ENCODE measurements at places on chromosomes 6 and 20. TPM values are rescaled to one million over a fixed set of nuclear protein-coding genes. Genes with fewer than 3 reads are reported as not detected.

DNA sequence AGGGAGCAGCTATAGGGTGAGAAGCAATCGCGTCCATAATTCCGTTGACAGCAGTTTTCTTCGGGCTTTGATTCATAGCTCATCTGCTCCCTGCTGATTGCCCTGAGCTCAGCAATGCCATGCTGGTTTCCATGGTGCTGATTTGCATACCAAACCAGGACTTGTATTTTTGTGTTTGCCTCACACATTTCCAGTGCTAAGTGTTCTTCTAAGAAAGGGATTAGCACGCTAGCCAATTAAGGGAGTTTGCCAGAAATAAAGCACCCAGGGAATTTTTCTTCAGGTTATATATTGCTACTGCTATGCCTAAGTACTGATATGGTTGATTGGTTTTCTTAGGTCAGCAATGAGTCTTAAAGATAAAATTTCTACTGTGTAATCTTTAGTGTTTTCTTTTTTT, 177.6 kb downstream of the PLCB1 start:
- no peak for DNase-seq

GRCh38 chr20:63627751-63628245, 897 bp upstream of the GMEB2 start:
- DNase-seq: no peak

GRCh38 chr20:21920211-21920610, 214.7 kb downstream of the PAX1 start:
- DNase-seq: no peak

DNA sequence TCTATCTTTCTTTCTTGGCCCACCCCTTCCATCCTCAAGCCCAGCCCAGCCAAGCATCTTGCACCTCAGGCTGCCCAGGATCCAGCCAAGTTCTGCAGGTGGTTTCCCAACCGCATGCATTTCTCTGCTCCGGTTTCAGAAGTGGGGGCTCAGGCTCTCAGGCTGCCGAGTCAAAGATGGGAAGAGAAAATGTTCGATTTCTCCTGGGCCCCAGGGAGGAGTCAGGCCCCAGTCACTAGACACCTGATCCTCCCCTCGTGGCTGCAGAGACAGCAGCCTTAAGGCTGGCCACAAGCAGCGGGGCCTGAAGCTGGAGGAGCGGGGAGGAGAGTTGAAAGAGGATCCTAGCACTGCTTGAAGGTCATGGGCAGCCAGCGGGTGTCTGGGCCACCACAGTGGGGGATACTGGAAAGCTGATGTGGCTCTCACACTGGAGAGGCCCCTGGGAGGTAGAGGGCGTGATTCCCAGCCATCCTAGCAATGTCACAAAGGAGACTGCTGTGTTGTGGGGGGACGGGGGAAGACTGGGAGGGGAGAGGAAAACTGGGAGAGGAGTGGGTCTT, 42.2 kb upstream of the ZFAND3 start:
- DNase-seq: no peak

GRCh38 chr20:52082612-52083011, 109.0 kb downstream of the ZFP64 start:
- DNase-seq: no peak

- no peak for DNase-seq
Measured at GRCh38 chr6:118895859-118896258, 1.9 kb downstream of the ASF1A start.

GRCh38 chr6:83378621-83379388, 52.0 kb downstream of the ME1 start:
- no peak for DNase-seq

DNA sequence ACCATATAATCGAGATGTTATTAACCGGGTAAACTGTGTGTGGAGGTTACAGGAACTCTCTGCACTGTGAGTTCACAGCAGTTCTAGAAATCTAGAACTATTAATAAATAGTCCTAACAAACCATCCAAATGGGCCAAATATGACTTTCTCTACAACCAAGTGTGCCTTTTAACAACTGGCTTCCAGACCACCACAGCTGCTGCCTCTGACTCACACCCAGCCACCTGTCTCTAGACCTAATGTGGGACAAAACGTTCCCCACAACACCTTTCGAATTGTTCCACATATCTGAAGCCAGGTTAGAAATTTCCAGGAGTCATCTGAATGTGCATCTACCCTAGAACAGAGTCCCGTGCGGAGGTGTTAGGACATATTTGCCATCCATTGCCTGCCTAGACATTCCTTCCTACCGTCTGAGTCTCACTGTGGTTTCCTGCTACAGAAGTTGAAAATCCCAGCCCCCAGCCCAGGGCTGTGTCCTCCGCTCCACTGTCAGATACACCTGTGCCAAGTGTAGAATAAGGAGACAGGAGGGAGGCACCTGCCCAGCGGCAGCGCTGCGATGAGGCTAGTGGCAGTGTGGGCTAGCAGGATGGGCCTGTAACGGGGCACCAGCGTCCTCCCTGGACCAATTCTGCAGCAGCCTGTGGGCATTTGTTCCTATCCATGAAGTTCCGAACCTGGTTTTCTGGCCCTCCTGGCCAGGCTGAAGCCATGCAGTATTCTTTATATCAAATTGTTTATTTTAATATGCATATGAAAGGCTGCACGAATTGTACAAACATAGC, 28.5 kb upstream of the MAP3K4 start:
- DNase-seq: no peak

GRCh38 chr6:10411131-10411970, 3.5 kb downstream of the TFAP2A start:
- no peak for DNase-seq

GRCh38 chr6:31172973-31173384, 2.5 kb upstream of the POU5F1 start:
- no peak for DNase-seq

GRCh38 chr6:99114769-99115406, 167.1 kb upstream of the FBXL4 start:
- DNase-seq: no peak

DNA sequence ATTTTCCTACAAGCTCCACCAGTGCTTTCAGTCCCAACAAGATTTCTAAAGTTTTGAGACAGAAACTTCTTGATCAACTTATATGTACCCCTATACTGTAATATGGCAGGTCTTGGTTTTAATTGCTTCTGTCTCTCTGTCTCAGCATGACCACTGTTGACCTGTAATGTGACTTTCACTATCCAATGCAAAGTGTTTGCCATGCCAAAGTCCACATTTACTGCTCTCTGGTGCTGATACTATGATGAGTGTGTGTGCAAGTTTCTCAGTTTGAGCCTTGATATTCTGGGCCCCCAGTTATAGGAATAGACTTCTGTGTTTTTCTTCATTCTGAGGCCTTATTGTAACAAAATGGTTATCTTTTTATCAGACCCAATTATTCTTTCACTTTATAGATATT, 45.8 kb downstream of the OR2J2 start:
- no peak for DNase-seq

- no peak for DNase-seq
Measured at GRCh38 chr20:11907621-11908020, 10.1 kb upstream of the BTBD3 start.

GRCh38 chr6:52045481-52045880, 41.9 kb downstream of the PKHD1 start:
- DNase-seq: no peak

- DNase-seq: no peak
Measured at GRCh38 chr6:125102891-125103290, 50.7 kb upstream of the TPD52L1 start.

DNA sequence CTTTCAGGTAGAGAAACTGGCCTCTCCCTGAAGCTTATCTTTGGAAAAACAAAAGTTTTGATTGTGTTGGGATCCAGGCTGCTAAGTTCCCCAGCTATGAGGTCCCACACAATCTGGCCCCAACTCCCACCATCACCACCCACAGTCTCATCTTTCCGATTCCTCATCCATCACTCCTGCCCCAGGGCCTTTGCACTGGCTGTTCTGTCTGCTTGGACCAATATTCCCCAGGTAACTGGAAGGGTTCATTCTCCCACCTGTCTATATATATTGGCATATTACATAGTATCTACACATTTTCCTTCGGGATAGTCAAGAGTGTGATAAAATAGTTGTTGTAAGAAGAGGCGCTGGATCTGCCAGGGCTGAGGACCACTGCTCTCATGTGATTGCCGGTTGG, 52.0 kb downstream of the CPNE5 start:
- DNase-seq: no peak

DNA sequence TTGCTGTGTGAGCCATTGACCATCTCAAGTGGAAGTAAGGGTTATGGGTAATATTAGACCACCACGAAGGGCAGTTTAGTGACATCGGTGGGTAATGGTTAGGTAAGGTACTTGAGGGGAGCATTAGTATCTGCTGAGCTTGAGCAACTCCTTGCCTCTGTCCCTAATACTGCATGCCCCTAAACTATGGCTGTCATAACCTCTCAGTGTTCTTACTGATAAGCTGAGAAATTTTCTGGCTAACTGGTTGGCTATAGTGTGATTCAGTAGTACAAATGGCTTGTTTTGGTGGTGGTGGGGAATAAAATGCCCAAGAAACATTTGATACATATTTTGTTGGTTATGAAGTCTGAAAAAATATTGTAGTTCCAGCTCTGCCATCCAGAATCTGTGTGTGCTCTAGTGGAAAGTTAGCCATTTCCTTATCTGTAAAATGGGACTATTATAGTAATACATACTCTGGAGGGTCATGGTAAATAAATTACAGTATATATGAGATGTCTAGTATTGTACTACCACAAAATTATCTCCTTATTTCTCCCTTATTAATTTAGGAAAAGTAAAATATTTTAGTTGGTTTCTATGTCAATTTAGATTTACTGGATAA, 113.1 kb downstream of the NCOA3 start:
- DNase-seq: no peak

GRCh38 chr6:132354517-132355167, 46.6 kb downstream of the MOXD1 start:
- peak; percentile 33 for DNase-seq

GRCh38 chr6:124955108-124955856, 7.0 kb upstream of the RNF217 start:
- DNase-seq: no peak

DNA sequence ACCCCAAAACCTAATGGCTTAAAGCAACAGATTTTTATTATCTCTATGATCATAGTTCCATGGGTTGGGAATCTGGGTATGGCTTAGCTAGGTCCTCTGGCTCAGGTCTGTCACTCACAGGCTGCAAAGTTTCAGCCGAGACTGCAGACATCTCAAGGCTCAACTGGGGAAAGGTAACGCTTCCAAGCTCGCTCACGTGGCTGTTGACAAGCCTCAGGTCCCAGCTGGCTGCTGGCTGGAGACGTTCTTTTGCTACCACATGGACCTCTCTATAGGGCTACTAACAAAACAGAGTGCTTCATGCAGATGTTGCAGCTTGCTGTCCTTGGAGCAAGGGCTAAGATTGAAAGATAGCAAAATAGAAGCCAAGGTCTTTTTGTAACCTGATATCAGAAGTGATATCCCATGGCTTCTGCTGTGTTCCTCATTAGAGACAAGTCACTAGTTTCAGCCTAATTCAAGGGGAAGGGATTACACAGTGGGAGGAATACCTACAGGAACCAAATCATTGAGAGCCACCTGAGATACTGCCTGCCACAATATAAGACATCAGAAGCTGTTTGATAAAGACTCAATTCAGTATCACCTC, 6.6 kb downstream of the HTR1E start:
- DNase-seq: no peak

DNA sequence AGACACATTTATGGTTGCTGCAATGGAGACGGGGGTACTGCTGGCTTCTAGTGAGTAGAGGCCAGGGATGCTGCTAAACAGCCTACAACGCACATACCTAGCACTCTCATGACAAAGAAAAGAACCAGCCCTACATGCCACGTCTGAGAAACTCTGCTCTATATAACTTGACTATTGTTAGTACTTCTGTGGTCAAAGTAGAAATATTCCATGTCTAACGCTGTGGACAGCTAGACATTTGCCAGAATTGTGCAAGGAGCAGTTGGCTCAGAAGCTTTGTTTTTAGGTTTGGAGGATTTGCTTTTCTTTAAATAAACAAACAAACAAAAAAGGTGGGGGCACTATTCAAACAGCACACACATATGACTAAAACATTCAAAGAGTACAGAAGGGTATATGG, 20.5 kb downstream of the UBE2V1 start:
- no peak for DNase-seq

DNA sequence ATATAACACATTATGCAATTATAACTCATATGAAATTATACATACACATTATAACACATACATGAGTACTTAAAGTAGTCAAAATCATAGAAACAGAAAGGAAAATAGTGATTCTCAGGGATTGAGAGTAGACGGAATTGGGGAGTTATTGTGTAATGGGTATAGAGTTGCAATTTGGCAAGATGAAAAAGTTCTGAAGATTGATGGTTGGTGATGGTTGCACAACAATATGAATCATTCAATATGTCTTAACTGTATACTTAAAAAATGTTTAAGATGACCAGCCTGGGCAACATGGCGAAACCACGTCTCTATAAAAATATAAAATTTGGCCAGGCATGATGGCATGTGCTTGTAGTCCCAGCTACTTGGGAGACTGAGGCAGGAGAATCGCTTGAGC, 372.7 kb downstream of the CDKAL1 start:
- no peak for DNase-seq

- DNase-seq: no peak
Measured at GRCh38 chr6:74578339-74578738, 627.5 kb downstream of the COL12A1 start.

DNA sequence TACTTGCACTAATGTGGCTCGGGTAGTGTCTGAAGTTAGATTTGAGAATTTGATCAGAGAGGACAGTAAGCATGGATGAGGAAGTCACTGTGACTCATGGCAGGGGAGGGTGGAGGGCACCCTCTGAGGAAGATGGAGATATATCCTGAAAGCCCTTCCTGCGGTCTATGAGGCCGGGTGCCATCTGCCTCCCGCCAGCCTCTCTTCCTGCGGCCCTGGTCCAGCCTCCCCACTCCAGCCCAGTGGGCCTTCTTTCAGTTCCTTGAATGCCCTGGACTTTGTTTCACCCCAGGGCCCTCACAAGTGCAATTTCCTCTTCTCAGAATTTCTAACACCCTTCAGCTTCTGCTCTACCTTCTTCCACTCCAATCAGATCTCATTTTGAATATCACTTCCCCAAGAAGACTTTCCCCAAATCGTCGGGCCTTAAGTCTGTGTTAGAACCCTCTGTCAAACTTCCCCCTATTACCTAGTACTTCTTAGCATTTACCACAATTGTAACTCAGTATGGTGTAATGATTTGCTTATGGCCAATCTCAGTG, 20.2 kb upstream of the TNFAIP3 start:
- DNase-seq: no peak

DNA sequence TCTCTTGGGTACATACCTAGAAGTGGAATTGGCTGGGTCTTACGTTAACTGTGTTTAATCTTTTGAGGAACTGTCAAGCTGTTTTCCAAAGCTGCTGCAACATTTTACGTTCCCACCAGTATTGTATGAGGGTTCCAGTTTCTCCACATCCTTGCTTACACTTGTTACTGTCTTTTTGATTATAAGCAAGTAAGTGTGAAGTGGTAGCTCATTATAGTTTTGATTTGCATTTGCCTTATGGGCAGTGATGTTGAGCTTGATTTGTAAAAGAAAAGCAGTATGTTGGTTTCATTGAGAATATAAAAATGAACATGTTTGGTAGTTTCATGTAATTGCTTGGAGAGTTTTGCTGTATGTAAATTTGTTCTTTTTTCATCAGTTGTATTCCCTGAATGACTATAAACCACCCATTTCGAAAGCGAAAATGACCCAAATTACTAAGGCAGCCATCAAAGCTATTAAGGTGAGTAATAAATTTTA, 40.4 kb downstream of the SCAF8 start:
- DNase-seq: no peak

GRCh38 chr20:53569606-53570307, 23.9 kb downstream of the ZNF217 start:
- no peak for DNase-seq

UBD gene
- not detected for total RNA-seq

ADGRG6 gene
- total RNA-seq: 2.5 TPM

GRIK2 gene
- total RNA-seq: not detected

ERVFRD-1 gene
- not detected for total RNA-seq

FAM162B gene
- total RNA-seq: not detected

REM1 gene
- not detected for total RNA-seq

OVOL2 gene
- total RNA-seq: not detected

Data from naive thymus-derived CD8-positive, alpha-beta T cell (primary cell).